ENCODE measurements at places on chromosomes 3 and 15. TPM values are rescaled to one million over a fixed set of nuclear protein-coding genes. Genes with fewer than 3 reads are reported as not detected.

CLDN18 gene
- total RNA-seq = not detected

ZFAND6 gene
- 40.4 TPM for total RNA-seq

COL6A6 gene
- not detected for total RNA-seq

SLC6A11 gene
- total RNA-seq = not detected

LPCAT4 gene
- 63.9 TPM for total RNA-seq

WDR76 gene
- 80.4 TPM for total RNA-seq

ECT2 gene
- total RNA-seq = 40.4 TPM

NR1I2 gene
- 0.17 TPM for total RNA-seq

SAMD7 gene
- not detected for total RNA-seq

TMCO5A gene
- not detected for total RNA-seq

SNX22 gene
- total RNA-seq = 1.1 TPM

PARP15 gene
- 12.1 TPM for total RNA-seq

C15orf62 gene
- total RNA-seq = 0.51 TPM

GPR27 gene
- 1.0 TPM for total RNA-seq

EEFSEC gene
- total RNA-seq = 19.2 TPM

EPHA6 gene
- total RNA-seq = not detected

All from activated CD4-positive, alpha-beta T cell treated with anti-CD3 and anti-CD28 coated beads, Interleukin-2, amount 10 ng/mL, durations not matched to agents 24 days and 14 days (primary cell).